ENCODE measurements at places on chromosomes 2 and 18.

- DNase-seq = peak; percentile 12
These were observed 186.8 kb upstream of the PGAP1 start for GRCh38 chr2:197113275-197113711.

DNA sequence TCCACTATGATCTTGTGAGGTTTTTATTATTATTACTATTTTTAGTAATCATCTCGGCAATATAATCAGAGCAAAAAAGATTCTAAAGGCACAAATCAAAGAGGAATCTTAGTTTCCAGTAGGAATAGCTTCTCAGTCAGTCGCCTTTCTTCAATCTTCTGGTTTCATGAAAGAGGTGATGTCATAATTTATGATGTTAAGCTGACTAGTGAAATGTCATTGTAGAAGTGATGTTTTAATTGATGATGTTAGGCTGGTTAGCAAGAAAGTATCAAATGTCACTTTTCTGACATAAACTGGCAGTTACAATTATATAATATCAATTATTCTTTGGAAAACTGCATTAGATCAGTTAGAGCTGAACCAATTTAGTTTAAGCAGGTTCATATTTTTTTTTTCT, 476.7 kb upstream of the ETAA1 start:
- DNase-seq = no peak

DNA sequence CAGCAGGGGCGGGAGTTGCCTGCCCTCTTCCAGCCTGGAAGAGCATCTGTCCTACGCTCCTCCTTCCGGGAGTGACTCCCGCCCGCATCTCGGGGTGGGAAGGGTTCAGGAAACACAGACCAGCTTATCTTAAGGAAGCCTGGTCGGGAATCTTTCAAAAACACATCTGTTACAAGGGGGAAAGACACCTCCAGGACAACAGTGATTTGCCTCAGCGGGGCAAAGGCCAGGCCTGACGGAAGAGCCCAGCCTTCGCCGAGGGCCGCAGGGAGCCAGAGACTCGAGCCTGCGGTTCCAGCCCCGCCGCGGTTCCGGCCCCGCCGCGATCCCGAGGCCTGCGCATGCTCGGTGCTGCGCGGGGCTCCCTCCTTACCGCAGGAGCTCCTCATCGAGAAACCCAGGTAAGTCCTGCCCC, 38.1 kb upstream of the TGIF1 start:
- DNase-seq = no peak

- DNase-seq = no peak
These were observed 44.8 kb upstream of the ARHGAP15 start for GRCh38 chr2:143084462-143084861.

DNA sequence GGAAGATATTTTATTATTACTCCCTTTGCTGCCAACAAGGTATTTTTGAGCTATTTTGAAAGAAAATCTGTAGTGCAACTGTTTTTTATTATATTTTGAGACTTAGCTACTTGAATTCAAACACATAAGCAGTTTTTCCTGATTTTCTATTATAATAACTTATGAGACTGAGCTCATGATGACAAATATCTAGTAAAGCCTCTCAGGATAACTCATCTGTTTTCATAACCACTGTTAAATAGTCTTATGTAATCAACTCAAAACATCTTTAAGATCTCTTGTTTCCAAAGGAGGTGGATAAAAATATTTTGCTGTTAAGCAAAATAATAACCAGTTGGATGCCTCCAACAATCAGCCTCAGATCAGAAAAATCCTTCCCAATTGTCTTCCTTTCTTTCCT, 21.9 kb upstream of the PPP1CB start:
- DNase-seq = no peak

- peak; percentile 36 for DNase-seq
These were observed 21.0 kb downstream of the INPP4A start for GRCh38 chr2:98465456-98466226.

GRCh38 chr2:231727621-231728020, 19.3 kb downstream of the PTMA start:
- DNase-seq = no peak

- DNase-seq = no peak
These were observed 20.0 kb downstream of the GREB1 start for GRCh38 chr2:11553661-11554398.

DNA sequence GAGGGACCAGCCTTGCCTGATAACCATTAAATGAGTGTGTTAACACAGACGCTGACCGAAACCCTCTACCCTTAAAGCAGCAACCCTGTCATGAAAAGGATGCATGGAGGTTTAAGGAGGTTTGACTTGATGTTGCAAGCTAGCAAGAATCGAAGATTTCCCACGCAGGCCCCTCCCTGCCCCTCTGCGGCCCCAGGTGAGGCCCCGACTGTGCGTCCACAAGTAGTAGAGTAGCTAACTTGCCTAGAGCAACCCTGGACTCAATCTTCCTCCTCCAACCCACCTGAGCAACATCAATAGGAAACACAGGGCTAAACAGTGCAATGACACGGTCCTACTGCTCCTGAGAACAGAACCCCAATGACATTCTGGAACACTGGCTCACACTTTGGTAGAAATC, 150.1 kb downstream of the COL4A4 start:
- no peak for DNase-seq

- peak; percentile 70 for DNase-seq
These were observed 540 bp upstream of the RAB10 start for GRCh38 chr2:26033270-26033817.

- DNase-seq = no peak
These were observed 357.0 kb upstream of the FSIP2 start for GRCh38 chr2:185381631-185382030.
